ENCODE measurements at places on chromosomes 4 and X. TPM values are rescaled to one million over a fixed set of nuclear protein-coding genes. Genes with fewer than 3 reads are reported as not detected.
A peak's percentile ranks its signal among the peaks of the same experiment; 100 is the strongest.

DNA sequence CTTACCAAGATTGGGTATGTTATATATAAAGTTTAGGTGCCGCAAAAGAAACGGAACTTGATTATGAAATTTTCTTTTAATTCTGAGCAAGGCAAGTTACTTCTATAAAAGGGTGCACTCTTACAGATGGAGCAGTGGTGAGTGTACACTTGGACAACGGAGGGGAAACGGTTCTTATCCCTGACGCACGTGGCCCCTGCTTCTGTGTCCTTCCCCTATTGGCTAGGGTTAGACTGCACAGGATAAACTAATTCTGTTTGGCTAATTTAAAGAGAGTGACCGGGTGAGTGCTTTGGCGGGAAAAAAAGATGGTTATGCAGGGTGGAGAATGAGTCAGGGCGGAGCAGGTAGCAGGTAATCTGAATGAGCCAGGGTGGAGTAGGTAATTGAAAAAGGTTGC, 149.5 kb downstream of the GC start:
- no peak overlapping the region for H3K27ac ChIP-seq
- peaks cover 3% of the 10 kb centered on the region for H3K27me3 ChIP-seq
- H3K4me3 ChIP-seq, result no peak overlapping the region
- H3K36me3 ChIP-seq, result no peaks in the 10 kb centered on the region
- H3K4me1 ChIP-seq, result no peaks in the 10 kb centered on the region

DNA sequence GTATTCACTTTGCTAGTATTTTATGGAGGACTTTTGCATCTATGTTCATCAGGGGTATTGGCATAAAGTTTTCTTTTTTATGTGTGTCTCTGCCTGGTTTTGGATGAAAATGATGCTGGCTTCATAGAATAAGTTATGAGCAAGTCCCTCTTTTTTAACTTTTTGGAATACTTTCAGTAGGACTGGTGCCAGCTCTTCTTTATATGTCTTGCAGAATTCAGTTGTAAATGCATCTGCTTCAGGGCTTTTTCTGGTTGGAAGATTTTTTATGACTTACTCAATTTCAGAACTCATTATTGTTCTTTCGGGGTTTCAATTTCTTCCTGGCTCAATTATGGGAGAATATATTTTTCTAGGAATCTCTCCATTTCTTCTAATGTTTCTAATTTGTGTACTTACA, 9.1 kb upstream of the CSN2 start:
- H3K27ac ChIP-seq, result no peak overlapping the region
- no peaks in the 10 kb centered on the region for H3K4me1 ChIP-seq
- no peak overlapping the region for H3K4me3 ChIP-seq
- DNase-seq, result no peak
- H3K36me3 ChIP-seq, result no peaks in the 10 kb centered on the region
- H3K27me3 ChIP-seq, result no peaks in the 10 kb centered on the region

The GRIA2 gene
- not detected for polyA plus RNA-seq

The FOXR2 gene
- not detected for polyA plus RNA-seq

The RPA4 gene
- 0.49 TPM for polyA plus RNA-seq

DNA sequence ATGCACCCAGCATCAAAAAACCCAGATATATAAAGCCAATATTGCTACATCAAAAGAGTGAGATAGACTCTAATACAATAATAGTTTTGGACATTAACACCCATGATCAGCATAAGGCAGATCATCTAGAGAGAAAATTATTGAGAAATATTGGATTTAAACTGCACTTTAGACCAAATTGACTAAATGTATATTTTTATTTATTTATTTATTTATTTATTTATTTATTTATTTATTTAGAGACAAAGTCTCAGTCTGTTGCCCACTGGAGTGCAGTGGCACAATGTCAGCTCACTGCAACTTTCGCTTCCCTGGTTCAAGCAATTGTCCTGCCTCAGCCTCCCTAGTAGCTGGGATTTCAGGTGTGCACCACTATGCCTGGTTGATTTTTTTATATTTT, 193.0 kb downstream of the KLHL4 start:
- no peaks in the 10 kb centered on the region for H3K4me1 ChIP-seq
- H3K27ac ChIP-seq, result no peak overlapping the region
- no peaks in the 10 kb centered on the region for H3K27me3 ChIP-seq

- no peaks in the 10 kb centered on the region for H3K4me1 ChIP-seq
- DNase-seq, result no peak
- H3K27ac ChIP-seq, result no peak overlapping the region
- H3K27me3 ChIP-seq, result peaks cover 3% of the 10 kb centered on the region
These were observed 258.7 kb downstream of the GRIA3 start for GRCh38 chrX:123442764-123443163.

The LDB2 gene
- polyA plus RNA-seq, result 15.8 TPM

The GPR143 gene
- not detected for polyA plus RNA-seq

DNA sequence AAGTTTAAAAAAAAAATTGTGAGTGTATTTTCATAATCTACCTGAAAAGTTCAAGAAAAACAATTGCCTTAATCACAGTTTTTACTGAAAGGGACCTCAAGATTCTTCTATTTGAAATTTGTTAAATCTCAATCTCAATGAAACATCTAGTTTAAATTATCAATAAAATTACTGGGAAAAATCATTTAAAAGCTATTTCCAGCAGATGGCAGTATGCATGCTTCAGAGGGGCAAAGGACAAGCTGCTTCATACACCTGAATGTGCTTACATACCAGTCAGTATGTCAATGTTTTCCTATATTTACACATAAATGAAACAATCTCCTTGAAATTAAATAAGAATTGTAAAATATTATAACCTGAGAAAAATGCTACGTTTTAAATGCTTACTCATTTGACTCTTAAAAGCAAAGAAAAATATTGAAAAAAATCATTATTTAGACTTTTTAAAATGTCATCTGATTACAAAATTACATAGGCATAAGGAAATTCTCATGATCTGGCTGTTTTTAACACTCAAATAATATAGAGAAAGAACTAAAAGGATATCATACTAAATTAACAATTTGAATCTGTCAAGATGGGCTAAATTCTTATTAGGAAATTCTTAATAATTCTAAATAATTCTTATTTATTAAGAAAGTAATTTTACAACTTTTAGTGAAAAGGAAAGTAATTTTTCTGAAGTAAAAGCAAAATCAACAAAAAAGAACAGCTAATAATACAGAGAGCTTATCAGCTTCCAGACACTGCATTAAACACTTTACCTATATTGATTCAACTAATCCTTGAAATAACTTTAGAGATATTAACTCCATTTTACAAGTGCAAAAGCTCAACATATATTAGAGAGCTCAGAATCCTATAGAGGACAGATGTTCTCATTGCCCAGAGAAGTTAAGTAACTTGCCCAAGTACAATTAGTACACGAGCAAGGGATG, 242.1 kb downstream of the ADAMTS3 start:
- H3K4me3 ChIP-seq, result no peak overlapping the region
- H3K4me1 ChIP-seq, result no peaks in the 10 kb centered on the region
- peaks cover 2% of the 10 kb centered on the region for H3K27me3 ChIP-seq
- no peaks in the 10 kb centered on the region for H3K36me3 ChIP-seq

The BRS3 gene
- polyA plus RNA-seq, result not detected

The F8 gene
- polyA plus RNA-seq, result 3.4 TPM

DNA sequence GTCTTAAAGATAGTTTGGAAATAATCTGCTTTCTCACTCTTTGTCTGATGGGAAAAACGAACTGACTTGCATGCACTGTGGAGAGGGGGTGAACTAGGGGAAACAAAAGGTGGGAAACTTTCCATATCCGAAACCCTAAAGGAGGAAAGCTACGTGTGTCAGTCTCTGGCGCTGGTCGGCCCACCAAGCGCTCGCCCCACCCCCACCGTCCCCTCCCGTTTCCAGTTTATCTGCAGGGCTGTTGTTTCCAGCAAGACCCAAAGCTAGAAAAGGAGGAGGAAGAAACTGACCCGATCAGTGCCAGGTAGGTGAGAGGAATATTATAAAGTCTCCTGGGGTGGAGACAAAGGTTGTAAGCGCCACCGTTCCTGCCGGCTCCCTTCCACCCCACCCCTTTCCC, 552 bp downstream of the TCEAL9 start:
- DNase-seq, result no peak
- H3K27me3 ChIP-seq, result peaks cover 7% of the 10 kb centered on the region
- H3K27ac ChIP-seq, result no peak overlapping the region
- H3K4me1 ChIP-seq, result peaks cover 9% of the 10 kb centered on the region
- no peaks in the 10 kb centered on the region for H3K36me3 ChIP-seq
- H3K4me3 ChIP-seq, result peak overlapping the region; percentile 80

The GATA1 gene
- 0.28 TPM for polyA plus RNA-seq

The TLR10 gene
- polyA plus RNA-seq, result 0.72 TPM

DNA sequence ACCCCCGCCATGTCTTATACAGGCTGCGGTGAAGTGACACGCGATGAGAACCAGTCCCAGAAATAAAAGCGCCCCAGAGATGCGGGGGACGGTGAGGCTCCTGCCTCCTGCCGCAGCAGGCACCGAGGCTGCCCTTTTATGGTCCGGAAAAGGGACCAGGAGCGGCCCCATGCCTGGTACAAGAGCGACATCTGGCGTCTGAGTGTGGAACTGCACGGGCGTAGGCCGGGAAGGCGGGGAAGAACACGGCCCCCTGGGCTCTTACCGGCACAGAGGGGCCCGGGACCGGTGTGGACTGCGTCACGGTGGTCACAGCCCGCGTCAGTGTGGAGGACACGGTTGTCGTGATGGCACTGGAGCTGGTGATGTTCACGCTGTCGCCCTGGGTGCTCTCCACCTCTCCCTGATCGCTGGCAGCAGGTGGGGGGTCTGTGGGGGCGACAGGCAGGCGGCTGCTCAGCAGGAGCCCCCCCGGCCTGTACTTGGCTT, 8.9 kb upstream of the RENBP start:
- peaks cover 3% of the 10 kb centered on the region for H3K27me3 ChIP-seq
- no peak overlapping the region for H3K27ac ChIP-seq
- H3K4me3 ChIP-seq, result no peak overlapping the region
- H3K36me3 ChIP-seq, result no peaks in the 10 kb centered on the region
- peaks cover 12% of the 10 kb centered on the region for H3K4me1 ChIP-seq

The ASB12 gene
- 3.9 TPM for polyA plus RNA-seq

DNA sequence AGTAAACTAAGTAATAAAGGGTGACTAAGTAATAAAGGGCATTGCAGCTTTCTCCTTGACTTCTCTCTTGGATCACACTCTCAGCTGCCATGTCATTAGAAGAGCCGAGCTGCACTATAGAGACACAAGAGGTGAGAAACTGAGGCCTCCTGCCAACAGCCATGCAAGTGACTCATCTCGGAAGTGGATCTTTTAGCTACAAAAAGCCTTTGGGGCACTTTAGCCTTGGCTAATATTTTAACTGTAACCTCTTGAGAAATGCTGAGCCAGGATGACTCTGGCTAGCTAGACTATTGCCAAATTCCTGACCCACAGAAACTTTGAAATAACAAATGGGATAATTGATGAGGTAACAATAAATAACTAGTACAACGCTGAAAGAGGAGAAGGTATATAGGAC, 1.5 kb upstream of the NEIL3 start:
- H3K27me3 ChIP-seq, result peaks cover 12% of the 10 kb centered on the region
- no peak for DNase-seq
- H3K36me3 ChIP-seq, result no peaks in the 10 kb centered on the region
- no peak overlapping the region for H3K27ac ChIP-seq
- peaks cover 21% of the 10 kb centered on the region for H3K4me1 ChIP-seq
- no peak overlapping the region for H3K4me3 ChIP-seq

DNA sequence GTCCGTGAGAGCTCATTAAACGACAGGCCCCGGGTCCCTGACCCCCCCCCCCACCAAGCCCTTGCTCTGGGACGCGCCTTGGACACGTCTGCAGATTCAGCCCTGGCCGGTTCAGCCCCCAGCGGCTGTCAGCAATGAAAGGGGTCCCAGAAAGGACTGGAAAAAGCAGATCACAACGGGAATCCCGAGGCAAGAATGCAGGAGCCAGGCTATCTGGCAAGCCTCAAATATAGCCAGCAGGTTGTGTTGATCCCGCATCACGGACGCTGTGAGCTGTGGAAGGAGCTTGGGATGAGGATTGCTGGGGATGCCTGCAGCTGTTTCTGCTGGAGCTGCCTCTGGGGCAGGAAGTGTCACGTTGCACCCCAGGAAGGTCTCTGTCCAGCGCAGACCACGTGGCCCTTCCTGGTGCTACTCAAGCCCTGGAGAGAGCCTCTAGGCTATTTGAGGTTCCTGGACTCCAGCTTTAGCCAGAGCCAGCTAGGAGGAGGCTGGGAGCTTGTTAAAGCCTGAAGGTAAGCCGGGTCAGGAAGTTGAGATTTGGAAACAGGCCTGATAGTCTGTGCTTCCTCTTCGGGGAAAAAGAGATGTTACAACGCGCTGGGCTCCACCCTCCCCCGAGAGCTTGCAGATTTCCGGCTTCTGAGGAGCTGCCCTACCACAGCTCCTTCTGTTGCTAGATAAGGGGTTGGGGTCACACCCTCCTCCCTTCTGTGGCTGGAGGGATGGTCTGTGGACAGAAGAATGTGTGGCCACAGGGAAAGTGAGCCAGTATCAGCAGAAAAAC, 19.3 kb upstream of the CSF2RA start:
- peak; percentile 37 for DNase-seq
- H3K36me3 ChIP-seq, result no peaks in the 10 kb centered on the region
- H3K4me3 ChIP-seq, result peak overlapping the region; percentile 67
- peaks cover 22% of the 10 kb centered on the region for H3K4me1 ChIP-seq

The PF4V1 gene
- polyA plus RNA-seq, result 0.71 TPM

- peaks cover 6% of the 10 kb centered on the region for H3K4me1 ChIP-seq
- peak within 1 kb of the TSS; percentile 69 for H3K4me3 ChIP-seq
- DNase-seq, result peak; percentile 10
- H3K27me3 ChIP-seq, result peaks cover 3% of the 10 kb centered on the region
These were observed at the start of gene CCDC158 for GRCh38 chr4:76420762-76421581. Gene CCDC158, minus strand, starts transcription at chr4:76421141. Its CDS starts 17,934 bp downstream, at chr4:76403207.

The NLGN4X gene
- polyA plus RNA-seq, result not detected

GRCh38 chr4:24570172-24570571, 14.2 kb downstream of the DHX15 start:
- H3K36me3 ChIP-seq, result peaks cover 25% of the 10 kb centered on the region
- no peak for DNase-seq
- peak overlapping the region; percentile 76 for H3K27ac ChIP-seq
- no peaks in the 10 kb centered on the region for H3K27me3 ChIP-seq

DNA sequence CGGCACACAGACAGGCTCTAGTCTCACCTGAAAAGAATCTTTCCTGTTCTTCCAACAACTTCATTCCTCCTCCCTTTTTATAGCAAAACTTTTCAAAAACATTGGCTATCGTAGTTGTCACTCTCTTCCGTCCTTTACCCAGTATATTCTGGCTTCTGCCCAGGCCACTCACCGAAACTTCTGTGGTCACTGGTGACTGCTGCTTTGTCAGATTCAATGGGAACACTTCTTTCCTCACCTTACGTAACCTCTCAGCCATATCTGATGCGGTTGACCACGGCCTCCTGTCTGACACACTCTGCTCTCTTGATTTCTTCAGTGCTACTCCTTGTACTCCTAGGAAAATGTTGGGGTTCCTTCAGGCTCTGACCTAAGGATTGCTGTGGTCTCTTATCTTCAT, 9.2 kb upstream of the RNF150 start:
- H3K4me3 ChIP-seq, result no peak overlapping the region
- no peaks in the 10 kb centered on the region for H3K36me3 ChIP-seq
- no peak overlapping the region for H3K27ac ChIP-seq
- DNase-seq, result peak; percentile 11
- H3K4me1 ChIP-seq, result no peaks in the 10 kb centered on the region

The HPSE gene
- 1.1 TPM for polyA plus RNA-seq

GRCh38 chr4:137960371-137961050, 281.6 kb downstream of the SLC7A11 start:
- H3K27me3 ChIP-seq, result no peaks in the 10 kb centered on the region
- no peak overlapping the region for H3K4me3 ChIP-seq
- DNase-seq, result no peak
- no peak overlapping the region for H3K27ac ChIP-seq
- H3K4me1 ChIP-seq, result no peaks in the 10 kb centered on the region

The MAGEC1 gene
- polyA plus RNA-seq, result not detected

GRCh38 chr4:83305187-83305586, 20.6 kb upstream of the COQ2 start:
- no peaks in the 10 kb centered on the region for H3K4me1 ChIP-seq
- H3K27ac ChIP-seq, result no peak overlapping the region
- no peaks in the 10 kb centered on the region for H3K27me3 ChIP-seq

The PRDX4 gene
- 95.2 TPM for polyA plus RNA-seq

- H3K4me3 ChIP-seq, result no peak overlapping the region
- H3K27me3 ChIP-seq, result peaks cover 7% of the 10 kb centered on the region
- DNase-seq, result no peak
- H3K27ac ChIP-seq, result no peak overlapping the region
These were observed 2.2 kb downstream of the WFS1 start for GRCh38 chr4:6271701-6272465.

All from immature natural killer cell (primary cell).